ENCODE measurements at places on chromosomes 3 and 15. TPM values are rescaled to one million over a fixed set of nuclear protein-coding genes. Genes with fewer than 3 reads are reported as not detected.

The ELL3 gene
- 10.1 TPM for total RNA-seq

DNA sequence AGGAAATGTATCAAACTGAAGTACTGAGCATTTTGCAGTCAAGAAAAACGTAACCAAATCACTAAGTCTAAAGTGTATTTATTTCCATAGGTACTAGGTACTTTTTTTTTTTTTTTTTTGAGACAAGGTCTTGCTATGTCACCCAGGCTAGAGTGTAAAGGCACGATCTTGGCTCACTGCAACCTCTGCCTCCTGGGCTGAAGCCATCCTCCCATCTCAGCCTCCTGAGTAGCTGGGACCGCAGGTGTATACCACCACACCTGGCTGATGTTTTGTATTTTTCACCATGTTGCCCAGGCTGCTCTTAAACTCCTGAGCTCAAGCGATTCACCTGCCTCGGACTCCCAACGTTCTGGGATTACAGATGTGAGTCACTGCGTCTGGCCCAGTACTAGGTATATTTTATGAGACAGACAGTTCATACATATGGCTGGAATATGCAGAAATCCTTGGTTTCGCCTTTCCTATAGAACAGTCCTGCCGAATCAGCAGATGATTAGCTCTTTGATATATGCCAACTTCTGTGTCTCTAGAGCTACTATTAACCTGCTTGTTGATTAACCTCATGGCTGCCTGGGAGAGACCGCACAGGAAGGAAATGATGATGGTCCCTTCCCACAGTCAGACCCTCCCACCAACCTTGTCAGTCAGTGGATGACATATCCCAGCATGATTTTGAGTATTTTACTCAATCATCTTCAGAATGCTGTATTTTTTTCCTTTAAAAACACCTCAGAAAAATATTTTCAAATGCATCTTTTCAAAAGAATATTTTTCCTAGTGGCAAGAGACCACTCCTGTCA is 32.3 kb downstream of the TMOD3 start:
- DNase-seq = no peak

The CLSTN2 gene
- total RNA-seq = under 0.01 TPM

DNA sequence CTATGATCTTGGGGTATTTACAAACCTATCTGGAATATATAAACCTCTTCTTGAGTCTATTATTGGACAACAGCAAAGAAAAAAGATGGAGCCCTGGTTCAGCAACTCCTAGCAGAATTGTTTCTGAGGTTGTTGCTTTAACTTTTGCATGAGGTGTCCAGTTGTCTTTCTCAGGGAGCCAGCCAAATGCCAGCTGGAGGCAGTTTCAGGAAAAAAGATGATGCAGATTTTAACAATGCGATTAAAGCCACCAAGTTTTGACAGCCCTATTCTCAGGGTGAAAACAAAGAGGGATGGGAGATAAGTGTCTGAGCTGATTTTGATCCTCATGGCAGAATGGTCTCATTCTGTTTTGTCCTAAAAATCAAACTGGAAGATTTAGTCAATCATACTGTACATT is 181.6 kb upstream of the RASGRP1 start:
- peak; percentile 9 for DNase-seq

- DNase-seq = peak; percentile 37
These were observed 7.1 kb downstream of the RAD51 start for GRCh38 chr15:40702077-40702476.
